ENCODE measurements at places on chromosomes 3 and 15.

DNA sequence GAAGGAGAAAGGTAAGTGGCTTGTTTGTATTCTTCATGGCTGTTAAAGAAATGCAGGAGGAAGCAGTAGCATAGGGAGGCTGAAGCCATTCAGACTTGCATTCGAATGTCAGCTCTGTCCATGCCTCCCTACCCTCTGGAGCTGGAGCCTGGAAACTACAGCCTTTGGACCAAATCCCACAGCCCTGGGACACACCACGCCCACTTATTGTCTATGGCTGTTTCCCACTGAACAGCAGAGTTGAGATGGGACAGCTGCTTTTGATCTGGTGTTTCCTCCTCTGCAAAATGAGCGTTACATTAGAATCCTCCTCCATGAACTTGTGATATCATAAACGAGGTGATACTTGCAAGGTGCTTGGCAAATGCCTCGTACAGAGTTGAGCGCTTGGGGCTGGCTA is 3.6 kb downstream of the FAM107A start:
- DNase-seq = no peak

DNA sequence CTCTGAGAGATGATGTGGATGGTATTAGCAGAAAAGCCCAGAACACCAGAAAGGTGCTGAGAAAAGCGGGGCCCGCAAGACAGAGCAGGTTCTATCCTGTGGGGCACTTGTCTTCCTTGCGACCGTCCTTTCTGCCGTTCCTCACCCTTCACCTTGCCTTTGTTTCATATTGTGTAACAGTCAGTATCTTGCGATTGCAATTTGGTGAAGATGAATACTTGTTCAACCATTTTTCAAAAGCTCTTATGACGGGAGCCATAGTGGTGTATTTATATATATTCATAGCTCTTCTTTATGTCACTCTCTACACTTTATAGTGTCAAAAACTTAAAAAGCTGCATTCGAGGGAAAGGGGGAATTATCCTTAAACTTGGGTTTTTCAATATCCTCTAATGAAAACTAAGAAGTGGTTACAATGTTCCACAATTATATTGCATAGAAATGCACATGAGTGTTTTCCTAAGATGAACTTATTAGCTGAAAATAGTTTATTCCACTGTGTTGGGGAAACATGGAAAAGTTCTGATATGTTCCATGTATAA is 797 bp downstream of the MAP3K13 start:
- DNase-seq = peak; percentile 7

- no peak for DNase-seq
Observed at GRCh38 chr3:191882289-191882688, 421.3 kb downstream of the PYDC2 start.

- no peak for DNase-seq
Observed at GRCh38 chr3:41296556-41296955, 97.3 kb downstream of the CTNNB1 start.

GRCh38 chr15:38275959-38276358 is 23.3 kb downstream of the SPRED1 start:
- DNase-seq = no peak

GRCh38 chr3:170465955-170466354 is 47.3 kb downstream of the CLDN11 start:
- DNase-seq = no peak

GRCh38 chr3:39250116-39250747 is 29.6 kb downstream of the CX3CR1 start:
- DNase-seq = peak; percentile 3

- DNase-seq = no peak
Observed at GRCh38 chr3:176578316-176578715, 619.0 kb downstream of the TBL1XR1 start.

DNA sequence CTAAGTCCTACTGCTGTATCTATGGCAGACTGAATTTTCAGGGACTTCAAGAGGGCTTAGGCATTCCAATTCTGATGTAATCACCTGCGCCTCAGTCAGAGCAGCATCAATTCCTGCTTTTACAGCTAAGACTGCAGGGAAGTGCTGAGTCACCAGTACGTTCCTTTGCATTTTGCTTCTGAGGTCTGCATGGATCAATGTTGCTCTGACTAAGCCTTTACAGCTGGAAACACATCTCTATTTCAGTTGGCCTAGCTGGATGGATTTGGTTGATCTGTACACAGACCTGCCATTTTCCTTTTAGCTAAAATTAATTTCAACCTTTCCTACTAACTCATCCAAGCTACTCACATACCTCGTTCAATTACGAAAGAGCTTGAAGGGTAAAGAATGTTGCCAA is 51.3 kb downstream of the ETV5 start:
- no peak for DNase-seq

DNA sequence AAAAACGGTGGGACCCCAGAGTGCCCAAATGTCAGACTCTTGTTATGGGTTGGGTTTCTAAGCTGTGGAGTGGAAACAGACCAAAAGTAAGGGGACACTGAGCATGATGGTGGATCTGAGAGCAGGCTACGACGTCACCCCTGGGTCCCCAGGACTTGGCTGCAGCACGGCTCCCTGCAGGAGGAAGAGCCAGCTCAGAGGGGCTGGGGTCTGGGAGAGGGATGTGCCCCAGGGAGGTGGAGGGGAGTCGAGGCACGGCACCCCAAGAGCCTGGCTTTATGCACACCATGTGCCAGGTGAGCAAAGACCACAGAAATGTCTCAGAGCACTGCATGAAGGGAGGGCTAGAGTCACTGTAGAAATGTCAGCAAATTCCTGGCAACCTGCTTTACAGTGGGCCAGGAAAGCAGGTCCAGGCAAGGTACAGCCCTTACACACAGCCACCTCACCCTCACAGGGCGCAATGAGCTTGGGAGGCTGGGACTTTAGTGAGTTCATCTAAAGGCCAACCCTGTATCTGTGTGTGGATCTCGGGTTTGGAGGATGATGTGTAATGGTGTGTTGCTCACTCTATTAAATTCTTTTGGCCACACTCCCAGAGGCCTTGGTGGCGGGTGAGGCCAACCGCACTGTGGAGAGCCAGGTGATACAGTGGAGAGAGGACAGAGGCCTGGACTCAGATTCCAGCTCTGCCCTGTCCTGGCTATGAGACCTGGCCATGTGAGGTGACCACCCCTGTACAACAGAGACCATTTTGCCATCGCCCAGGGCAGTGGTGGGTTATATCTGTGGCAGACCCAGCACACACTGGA is 14.1 kb downstream of the CTSH start:
- peak; percentile 60 for DNase-seq

- DNase-seq = no peak
Observed at GRCh38 chr15:71444866-71445590, 329.8 kb downstream of the THSD4 start.

DNA sequence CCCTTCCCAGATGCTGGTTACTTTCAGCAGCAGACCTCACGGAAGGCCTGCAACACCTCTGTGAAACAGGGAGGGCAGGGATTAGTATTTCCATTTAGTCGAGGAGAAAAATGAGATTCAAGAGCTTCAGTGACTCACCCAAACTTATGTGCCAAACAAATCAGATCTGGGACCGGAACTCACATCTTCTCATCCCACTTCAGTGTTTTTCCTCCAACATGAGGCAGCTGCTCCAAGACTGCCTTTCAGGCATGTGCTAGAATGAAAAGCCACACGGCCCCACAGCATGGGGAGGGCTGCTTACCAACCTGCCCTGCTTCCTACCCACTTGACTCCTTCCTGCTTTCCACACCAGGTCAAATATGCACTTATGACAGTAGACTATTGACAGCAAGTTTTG is 129.4 kb upstream of the SLC24A5 start:
- no peak for DNase-seq

GRCh38 chr15:45150481-45150880 is 20.7 kb downstream of the DUOX1 start:
- no peak for DNase-seq

DNA sequence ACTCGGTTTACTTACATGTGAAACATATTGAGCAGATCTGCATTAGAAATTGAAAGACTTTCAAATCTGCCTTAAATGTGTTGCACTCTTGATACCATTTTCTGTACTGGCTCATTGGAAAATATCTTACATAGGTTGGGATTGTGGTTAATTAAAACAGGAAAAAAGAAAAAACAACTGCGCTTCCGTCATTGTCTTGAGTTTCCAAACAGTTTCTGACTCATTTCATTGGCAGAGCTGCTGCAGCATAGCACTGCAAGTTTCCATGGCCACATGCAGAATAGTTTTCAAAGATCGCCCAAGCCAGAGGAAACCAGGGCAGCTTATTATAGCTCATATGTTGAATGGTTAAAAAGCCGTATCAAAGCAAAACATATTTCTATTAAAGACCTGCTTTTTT is 446.6 kb upstream of the BCHE start:
- DNase-seq = no peak

- DNase-seq = no peak
Observed at GRCh38 chr15:83099290-83099689, 8.2 kb upstream of the TM6SF1 start.

DNA sequence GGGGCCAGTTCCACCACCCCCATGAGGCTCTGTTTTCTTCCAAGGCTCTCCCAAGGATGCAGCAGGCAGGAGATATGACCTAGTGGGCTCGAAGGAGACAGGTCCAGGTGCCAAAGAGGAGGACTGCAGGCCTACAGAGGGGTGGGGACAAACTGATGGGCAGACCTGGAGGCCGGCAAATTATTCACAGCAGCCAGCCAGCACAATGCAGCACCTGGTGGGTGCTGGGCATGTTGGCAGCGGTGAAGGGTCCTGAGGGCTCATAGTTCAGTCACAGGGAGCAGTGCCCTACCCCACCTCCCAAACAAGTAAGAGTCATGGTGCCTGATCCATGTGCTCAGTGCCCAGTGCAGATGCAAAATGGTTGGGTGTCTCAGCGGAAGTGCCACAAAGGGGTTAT is 171.7 kb downstream of the ABHD5 start:
- DNase-seq = no peak

DNA sequence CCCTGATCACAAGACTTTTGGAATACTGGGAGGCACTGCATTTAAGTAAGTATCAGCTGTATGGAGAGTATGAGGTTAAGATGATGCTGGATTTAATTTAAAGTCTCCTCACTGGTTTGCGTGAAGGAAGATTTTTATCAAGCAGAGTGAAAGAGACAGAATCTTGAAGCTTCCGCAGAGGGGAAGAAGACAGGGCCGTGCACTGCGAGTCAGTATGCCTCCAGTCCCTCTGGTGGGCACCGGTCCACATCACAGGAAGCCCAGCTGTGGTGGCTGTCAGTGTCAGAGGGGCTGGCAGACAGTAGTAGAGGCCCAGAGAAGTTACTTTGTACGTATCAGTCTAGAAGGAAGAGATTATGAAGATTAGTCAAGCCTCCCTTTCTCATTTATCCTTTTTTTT is 379.0 kb upstream of the TPRG1 start:
- DNase-seq = no peak

DNA sequence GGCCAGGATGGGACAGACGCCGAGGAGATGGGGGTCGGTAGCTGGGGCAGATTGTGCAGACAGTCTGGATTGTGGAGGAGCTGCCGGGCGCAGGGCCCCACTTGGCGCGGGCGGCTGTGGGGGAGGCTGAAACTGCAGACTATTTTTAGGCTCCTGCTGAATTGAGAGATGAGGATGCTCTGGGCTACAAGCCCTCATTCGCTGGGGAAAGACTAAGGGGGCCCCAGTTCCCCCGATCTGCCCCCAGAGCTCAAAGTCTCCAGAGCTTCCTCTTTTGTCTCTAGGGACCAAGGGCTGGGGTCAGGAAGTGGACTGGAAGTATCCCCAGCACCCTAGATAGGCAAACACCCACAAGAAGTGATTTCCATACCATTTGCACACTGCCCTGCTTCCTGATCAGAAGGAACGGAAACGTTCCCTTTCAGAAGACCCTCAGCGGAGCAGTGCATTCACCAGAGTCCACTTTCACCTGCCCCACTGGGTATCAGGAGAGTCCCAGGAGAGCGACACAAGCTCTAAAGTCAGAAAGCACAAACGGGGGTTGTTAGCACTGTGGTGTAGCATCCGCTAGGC is 29.7 kb downstream of the SEMA7A start:
- no peak for DNase-seq

GRCh38 chr3:57094575-57094974 is 34.1 kb downstream of the SPATA12 start:
- DNase-seq = no peak
